ENCODE measurements at places on chromosomes 3 and 15.

DNA sequence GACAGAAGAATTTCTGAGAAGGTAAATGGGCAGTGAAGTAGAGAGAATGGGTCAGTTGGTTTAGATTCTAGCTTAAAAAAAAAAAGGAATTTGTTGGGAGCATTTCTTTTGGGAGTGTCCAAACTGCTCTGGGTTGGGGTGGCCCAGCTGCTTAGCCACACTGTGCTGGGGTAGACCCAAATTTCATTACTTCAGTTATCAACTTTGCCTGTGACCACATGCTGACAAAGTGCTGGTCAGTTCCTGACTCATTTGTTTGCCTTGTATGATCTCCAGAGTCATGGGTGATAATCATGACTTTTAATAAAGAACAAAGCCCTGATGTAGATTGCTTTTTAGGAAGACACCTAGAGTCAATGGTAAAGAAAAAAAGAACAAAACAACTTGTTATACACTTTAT lies 121.5 kb upstream of the FGF7 start:
- no peak for DNase-seq

DNA sequence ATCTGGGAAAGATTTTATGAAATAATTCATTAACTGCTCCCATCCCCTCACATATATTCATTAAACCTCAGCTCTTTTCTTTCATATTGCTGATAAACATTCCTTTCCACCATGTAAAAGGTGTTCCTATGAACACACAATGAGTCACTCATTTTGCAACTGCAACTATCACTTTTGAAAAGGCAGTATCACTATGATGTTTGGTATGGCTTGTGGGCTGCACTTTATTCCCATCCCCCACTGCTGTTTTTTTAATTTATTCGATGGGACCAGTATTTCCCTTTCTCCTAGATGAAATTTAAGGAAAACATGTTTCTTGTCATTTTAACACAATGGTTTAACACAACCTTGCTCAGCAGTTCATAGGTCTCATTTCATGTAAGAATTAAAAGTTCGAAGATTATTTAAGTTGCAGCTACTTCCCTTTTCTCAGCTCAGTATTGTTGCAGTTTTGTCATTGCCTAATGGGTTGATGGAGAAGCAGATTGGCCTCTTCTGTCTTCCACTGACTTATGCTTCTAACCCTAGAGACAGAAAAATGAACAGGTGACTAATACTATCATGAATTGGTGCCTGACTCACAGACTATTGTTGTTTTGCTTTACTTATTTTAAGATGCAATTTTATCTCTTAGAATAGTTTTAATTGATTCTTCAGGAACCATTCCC lies 280.3 kb downstream of the ZPLD1 start:
- peak; percentile 64 for DNase-seq

DNA sequence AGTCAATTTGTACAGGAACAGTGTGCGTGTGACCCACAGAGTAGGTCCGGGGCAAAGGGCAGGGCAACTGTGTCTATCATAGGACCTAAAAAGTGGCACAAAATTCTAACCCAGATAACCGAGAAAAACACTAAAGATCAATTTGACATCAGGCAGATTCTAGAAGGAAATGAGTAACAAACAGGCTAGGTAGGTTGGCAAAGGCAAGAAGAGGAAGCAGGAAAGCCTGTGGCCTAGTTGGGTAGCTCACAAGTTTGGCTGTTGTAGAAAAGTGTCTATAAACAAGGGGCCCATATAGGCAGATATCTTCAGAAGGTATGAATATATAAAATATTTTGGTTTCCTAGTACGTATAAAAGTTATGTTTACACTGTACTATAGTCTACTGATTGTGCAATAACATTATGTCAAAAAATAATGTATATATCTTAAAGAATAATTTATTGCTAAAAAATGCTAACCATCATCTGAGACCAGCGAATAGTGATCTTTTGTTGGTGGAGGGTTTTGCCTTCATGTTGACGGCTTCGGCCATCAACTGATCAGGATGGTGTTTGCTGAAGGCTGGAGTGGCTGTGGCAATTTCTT lies 13.3 kb upstream of the OR5K1 start:
- no peak for DNase-seq

DNA sequence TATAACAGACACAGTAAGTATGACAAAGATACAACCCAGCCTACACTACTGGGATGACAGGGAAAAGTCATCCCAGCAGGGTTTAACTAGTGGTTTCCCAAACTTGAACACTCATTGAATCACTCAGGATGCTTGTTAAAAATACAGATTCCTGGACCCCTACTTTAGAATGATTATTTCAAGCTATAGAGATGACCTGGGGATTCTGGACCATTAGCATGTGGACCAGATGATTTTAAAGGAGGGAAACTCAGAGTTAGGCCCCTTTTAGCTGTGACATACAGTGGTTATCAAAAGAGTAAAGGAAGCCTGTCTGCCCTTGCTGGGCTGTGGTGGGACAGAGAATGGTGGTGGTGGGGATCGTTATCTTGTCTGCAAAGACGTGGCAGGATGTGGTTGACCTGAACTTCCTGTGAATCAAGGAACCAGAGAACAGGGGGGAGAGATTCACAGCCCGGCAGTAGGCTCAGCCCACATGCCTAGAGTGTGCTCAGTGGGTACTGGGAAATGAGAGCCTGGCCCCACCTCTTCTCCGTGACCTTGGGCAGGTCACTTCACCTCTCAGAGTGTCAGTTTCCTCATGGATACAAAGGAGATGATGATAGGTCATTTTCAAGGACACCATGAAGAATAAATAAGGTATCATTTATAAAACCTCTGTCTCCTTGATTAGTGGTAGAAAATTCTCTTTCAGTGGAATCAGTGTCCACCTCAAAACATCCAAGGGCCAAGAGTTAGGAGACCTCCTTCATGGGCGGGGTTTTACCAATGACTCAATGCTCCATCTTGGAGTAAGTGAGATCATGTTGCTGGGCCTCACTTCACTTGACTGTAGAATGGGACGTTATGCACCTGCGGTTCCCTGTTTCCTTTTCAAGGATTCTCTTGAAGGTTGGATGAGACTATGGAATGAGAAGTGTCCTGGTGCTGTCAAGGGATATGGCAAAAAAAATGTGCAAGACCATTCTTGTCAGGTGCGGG lies 306.5 kb downstream of the RPLP1 start:
- DNase-seq, result peak; percentile 96

GRCh38 chr3:137647179-137647578 lies 116.9 kb upstream of the SOX14 start:
- no peak for DNase-seq

DNA sequence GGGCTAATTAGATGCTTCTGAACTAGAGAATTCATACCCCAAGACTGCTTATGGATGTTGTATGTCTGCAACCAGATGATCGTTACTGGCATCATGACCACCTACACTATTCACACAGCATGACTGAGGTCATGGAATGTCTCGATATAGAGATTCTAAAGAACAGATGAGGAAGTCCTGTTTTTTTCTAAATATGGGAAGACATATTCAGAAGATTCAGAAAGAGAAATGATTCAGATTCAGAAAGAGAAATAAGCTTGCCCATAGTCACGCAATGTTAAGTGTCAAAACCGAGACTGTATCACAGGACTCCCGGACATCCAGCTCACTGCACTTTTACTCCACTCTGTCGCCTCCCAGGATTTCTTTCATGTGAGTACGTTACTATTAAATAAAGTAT lies 136.2 kb downstream of the TPRG1 start:
- DNase-seq, result peak; percentile 63

- DNase-seq, result no peak
Measured at GRCh38 chr15:94412979-94413746, 181.8 kb downstream of the MCTP2 start.

- no peak for DNase-seq
Measured at GRCh38 chr3:172892158-172892557, 141.6 kb downstream of the ECT2 start.

GRCh38 chr3:15819576-15819975 lies 21.8 kb upstream of the ANKRD28 start:
- DNase-seq, result no peak

- no peak for DNase-seq
Measured at GRCh38 chr3:172654470-172654869, 56.4 kb downstream of the NCEH1 start.

Measured in activated CD4-positive, alpha-beta T cell treated with anti-CD3 and anti-CD28 coated beads, Interleukin-2, Interleukin-4, amounts not matched to agents 100 ng/mL and 50 ng/mL, durations not matched to agents 16 hours and 8 hours (primary cell).